ENCODE measurements at places on chromosomes 13 and 19. TPM values are rescaled to one million over a fixed set of nuclear protein-coding genes. Genes with fewer than 3 reads are reported as not detected.
A peak's percentile ranks its signal among the peaks of the same experiment; 100 is the strongest.

DNA sequence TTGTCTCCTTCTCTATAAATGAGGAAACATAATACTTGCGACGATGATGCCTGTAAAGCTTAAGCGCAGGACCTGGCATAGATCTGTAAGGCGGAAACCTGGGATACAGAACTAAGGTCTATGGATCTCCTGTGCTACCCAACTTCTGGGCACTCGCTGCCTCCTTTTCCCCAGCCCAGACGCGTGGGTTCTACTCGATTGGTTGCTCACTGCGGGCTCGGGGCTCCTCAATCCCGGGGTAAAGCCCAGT is 615 bp upstream of the PSMC4 start:
- no peak for ATAC-seq

GRCh38 chr19:34667349-34668076 is 9.4 kb downstream of the SCGB2B2 start:
- peak; percentile 35 for ATAC-seq

The ZNF628 gene
- 3.7 TPM for total RNA-seq

DNA sequence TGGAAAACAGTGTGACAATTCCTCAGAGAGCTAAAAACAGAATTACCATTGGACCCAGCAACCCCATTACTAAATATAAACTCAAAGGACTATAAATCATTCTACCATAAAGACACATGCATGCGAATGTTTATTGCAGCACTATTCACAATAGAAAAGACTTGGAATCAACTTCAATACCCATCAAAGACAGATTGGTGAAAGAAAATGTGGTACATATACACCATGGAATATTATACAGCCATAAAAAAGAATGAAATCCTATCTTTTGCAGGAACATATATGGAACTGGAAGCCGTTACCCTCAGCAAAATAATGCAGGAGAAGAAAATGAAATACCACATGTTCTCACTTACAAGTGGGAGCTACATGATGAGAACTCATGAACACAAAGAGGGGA is 20.8 kb upstream of the FGF14 start:
- no peak for ATAC-seq

The IFNL1 gene
- not detected for total RNA-seq

DNA sequence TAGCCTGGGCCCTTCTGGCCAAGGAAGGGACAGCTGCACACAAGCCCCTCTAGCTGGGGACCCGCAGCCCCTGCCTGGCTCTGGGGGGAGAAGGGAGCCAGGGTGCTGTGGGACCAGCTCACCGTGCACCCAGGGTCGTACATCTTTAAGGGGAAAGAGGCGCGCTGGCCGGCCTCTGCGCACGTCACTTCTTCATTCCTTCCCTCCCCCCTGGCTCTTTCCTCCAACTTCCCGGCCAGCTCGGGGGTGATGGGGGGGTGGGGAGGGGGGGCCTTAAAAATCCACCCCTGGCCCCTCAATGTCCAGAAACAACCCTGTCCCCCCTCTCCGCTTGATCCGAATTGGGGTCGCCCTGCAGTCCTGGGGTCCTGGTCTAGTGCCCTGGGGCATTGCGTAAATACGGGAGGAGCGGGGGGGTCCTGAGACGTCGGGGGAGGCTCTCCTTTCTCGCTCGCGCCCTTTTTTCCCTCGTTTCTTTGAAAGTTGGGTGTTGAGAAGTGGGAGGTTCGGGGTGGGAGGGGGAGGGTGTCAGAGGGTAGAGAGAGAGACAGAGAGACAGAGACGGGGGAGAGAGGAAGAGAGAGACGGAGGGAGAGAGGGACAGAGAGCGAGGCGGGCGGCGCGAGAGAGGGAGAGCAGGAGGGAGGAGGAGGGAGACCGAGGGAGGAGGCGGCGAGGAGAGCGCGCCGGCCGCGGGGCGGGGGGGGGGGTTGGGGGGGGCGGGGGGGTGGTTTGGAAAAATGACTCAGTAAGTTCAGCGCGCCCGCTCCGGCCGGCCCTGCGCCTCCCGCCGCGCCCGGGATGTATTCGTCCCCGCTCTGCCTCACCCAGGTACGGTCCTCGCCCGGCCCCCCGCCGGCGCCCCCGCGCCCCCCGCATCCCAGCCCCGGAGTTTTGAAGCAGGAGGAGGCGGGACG is at the start of gene NFIC:
Gene NFIC, plus strand, starts transcription at position 748 of the 917 bp plus-strand sequence. Its CDS starts 54 bp downstream, at position 802.
- ATAC-seq, result peak; percentile 48

GRCh38 chr13:62038214-62038613 is 622.6 kb upstream of the PCDH20 start:
- no peak for ATAC-seq

- no peak for ATAC-seq
These were observed 67.5 kb upstream of the ATP12A start for GRCh38 chr13:24612726-24613125.

DNA sequence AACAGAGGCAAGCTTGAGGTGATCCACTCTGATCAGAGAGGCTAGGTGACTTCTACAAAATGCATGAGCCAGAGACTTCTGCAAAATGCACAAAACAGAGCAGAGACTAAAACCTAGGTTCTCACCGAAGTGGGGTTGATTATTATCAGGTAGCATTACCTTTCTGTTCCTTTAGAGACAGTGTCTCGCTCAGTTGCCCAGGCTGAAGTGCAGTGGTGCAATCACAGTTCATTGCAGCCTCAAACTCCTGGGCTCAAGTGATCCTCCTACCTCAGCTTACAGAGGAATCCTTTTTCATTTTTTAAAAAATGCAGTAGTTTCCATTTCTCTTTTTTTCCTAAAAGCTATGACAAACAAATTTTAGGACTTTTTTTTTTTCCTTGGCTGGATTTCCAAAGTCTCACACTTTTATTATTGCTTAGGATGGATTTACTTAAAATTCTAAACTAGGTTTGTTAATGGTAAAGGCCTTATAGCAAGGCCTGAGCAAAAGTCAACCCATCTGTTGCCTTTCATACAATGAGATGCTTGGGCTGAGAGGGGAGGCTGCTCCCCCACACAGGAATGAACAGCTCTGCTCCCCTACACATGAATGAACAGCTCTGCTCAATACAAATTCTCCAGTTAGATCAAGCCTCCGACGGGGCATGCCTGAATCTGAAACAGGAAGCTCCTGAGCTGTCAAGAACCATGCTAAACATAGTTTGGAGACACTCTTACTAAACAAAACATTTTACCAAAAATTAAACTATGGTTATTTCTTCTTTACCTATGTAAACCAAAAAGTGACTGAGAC is 18.8 kb upstream of the TNFRSF19 start:
- ATAC-seq, result no peak

GRCh38 chr13:32330441-32330840 is 15.1 kb downstream of the BRCA2 start:
- ATAC-seq, result peak; percentile 26

- ATAC-seq, result peak; percentile 82
These were observed 36.0 kb upstream of the NEK3 start for GRCh38 chr13:52195401-52195837.

The CCL25 gene
- not detected for total RNA-seq

The ENOX1 gene
- 0.12 TPM for total RNA-seq

DNA sequence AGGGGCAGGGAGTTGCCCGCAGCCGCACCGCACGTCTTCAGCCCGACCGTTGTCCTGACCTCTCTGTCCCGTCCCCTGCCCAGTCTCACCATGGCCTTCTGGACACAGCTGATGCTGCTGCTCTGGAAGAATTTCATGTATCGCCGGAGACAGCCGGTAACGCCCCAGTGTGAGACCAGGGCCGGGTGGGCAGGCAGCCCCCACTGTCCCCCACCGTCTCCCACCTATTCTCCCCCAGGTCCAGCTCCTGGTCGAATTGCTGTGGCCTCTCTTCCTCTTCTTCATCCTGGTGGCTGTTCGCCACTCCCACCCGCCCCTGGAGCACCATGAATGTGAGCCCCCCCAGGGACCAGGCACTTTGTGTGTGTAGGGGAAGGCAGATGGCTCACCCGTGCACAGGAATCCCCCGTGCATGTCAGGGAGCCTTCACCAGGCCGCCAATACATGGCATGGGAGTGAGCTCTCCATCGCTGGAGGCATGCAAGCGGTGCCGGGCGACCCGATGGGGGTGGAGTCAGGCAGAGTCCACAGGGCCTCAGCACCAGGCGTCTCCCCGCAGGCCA is 1.4 kb downstream of the ABCA7 start:
- no peak for ATAC-seq

- ATAC-seq, result no peak
These were observed 830.9 kb upstream of the PCDH20 start for GRCh38 chr13:62246581-62246980.

The ZNF285 gene
- 0.64 TPM for total RNA-seq

DNA sequence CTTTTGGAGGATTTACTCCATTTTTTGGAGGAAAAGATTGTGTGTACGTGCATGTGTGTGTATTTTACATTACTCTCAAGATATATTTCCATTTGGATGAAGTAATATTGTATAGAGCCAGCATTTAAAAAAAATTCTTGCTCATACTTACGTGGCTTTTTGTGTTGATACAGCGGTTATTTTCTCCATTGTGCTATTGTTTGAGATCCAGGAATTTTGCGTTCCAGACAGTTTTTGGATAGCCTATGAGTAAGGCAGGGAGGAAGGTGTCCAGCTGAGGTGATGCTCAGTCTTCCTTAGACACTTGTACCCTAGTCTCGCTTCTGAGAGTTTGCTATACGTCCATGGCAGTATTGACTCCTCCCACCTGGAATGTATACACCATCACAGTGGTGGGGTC is 92.2 kb upstream of the ARHGEF7 start:
- ATAC-seq, result no peak

DNA sequence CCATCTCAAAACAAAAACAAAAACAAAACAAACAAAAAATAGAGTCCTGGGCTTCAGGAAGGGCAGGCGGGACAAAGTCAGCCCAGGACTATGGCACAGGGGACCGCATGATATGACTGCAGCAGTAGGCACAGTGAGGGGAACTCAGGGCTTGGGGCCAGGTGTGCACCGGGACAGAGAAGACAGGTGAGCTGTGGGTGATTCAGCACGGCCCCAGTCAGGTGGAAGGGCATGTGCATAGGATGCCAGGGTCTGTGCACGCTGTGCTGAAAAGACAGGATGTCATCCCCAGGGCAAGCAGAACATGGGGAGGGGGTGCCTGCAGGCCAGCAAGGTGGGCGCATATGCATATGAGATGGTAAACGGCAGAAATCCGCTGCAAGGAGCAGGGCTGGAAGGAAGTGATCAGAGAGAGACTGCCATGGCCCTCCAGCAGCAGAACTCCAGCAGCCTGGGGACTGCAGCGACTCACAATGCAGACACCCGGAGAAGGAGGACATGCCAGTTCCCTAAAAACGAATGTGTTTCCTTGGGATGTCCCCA is 15.0 kb downstream of the EPS15L1 start:
- peak; percentile 24 for ATAC-seq
